ENCODE measurements at places on chromosomes 7 and 10. TPM values are rescaled to one million over a fixed set of nuclear protein-coding genes. Genes with fewer than 3 reads are reported as not detected.
A peak's percentile ranks its signal among the peaks of the same experiment; 100 is the strongest.

GRCh38 chr10:86932674-86933073, 24.7 kb downstream of the MMRN2 start:
- H3K27me3 ChIP-seq, result no peaks in the 10 kb centered on the region
- no peak for DNase-seq
- no peaks in the 10 kb centered on the region for H3K4me1 ChIP-seq
- no peak overlapping the region for H3K27ac ChIP-seq
- no peaks in the 10 kb centered on the region for H3K36me3 ChIP-seq

- no peaks in the 10 kb centered on the region for H3K27me3 ChIP-seq
- no peak overlapping the region for H3K27ac ChIP-seq
- H3K4me3 ChIP-seq, result no peak overlapping the region
- no peak for DNase-seq
- no peaks in the 10 kb centered on the region for H3K4me1 ChIP-seq
Measured at GRCh38 chr10:75303045-75303777, 67.5 kb upstream of the COMTD1 start.

DNA sequence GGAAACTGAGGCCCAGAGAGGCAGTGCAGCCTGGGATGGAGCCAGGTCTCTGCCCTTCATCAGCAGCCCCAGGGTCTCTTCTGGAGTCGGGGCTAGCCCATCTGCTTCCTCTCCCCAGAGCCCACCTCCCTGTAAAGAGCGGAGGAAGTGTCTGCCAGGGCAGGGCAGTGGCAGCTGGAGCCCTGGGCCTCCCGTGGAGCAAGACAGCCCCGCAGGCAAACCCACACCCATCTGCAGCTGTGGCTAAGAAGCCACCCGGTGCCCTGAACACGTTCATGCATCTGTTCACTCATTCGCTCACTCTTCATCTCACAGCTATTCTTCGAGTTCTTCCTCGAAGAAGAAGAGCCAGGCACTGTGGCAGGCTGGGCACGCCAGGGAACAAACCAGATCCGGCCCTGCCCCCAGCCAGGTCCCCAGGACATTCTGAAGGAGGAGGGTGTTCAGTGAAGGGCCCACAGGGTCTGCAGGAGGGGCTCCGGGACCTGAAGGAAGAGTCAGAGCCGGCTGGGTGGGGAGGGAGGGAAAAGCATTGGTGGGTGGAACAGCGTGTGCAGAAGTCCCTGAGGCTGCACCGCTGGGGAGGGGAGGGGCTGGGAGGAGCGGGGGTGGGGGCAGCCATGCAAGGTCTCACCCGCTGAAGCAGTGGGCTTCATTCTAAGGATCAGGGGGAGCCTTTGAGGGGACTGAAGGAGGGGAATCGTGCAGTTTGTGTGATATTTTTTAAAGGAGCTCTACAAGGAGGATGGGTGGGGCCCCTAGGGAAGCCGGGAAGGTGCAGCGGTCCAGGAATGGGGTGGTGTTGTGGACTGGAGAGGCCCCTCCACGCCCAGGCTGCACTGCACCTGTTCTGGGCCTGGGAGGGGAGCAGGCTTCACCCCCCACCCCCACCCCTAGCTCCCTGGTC, 99.1 kb downstream of the UNCX start:
- H3K4me3 ChIP-seq, result no peak overlapping the region
- H3K27me3 ChIP-seq, result no peaks in the 10 kb centered on the region
- no peak for DNase-seq
- H3K27ac ChIP-seq, result no peak overlapping the region
- no peaks in the 10 kb centered on the region for H3K4me1 ChIP-seq

GRCh38 chr7:111833466-111833865, 271.2 kb upstream of the IMMP2L start:
- no peak overlapping the region for H3K4me3 ChIP-seq
- H3K27me3 ChIP-seq, result no peaks in the 10 kb centered on the region
- H3K36me3 ChIP-seq, result no peaks in the 10 kb centered on the region
- DNase-seq, result no peak

DNA sequence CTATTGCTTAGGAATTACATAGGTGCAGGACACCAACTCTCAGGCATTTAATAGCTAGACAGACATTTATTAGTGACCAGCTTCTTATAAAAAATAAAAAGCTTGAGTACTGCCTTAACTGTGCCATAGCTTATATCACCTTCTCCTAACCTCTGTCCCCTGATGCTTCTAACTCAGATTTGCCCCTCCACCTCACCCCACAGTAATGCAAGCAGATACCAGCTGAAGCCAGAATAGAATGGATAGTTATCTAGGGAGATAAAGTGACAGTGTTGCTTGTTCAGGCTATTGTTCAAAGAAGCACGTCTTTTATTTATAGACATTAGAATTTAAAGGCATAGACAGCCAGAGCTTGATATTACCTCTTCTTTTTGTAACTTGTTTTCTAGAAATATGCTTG, 99.6 kb upstream of the GLCCI1 start:
- no peaks in the 10 kb centered on the region for H3K27me3 ChIP-seq
- H3K36me3 ChIP-seq, result no peaks in the 10 kb centered on the region
- DNase-seq, result no peak
- peaks cover 7% of the 10 kb centered on the region for H3K4me1 ChIP-seq

DNA sequence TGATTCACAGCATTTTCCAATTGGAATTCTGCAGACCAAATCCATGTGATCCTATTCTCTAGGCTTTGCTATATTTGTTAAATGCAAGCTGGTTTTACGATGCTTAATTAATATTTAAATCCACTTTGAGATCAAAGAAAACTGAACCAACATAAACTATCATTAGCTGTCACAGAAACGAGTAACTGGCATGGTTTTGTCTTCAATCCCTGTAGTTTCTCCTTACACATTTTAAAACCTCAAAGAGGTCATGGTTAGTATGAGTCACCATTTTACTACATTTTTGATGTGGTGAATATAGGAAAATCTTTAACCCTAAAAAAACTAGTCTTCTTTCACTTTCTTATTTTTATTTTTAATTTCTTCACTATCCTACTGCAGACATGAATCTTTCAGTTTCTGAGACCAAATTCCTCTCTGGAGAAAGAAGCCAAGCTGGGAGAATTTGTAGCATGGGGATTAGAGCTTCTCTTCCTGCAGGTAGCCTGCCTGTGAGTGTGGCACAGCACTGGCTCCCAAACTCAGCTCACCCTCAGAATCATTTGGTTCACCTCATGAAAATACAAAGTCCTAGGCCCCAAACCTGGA, 8.7 kb upstream of the LIPM start:
- H3K4me3 ChIP-seq, result no peak overlapping the region
- DNase-seq, result peak; percentile 17
- H3K27me3 ChIP-seq, result no peaks in the 10 kb centered on the region
- H3K4me1 ChIP-seq, result peaks cover 7% of the 10 kb centered on the region

GRCh38 chr10:132805599-132805998, 19.7 kb upstream of the NKX6-2 start:
- no peak for DNase-seq
- H3K27me3 ChIP-seq, result no peaks in the 10 kb centered on the region
- no peaks in the 10 kb centered on the region for H3K4me1 ChIP-seq
- H3K36me3 ChIP-seq, result no peaks in the 10 kb centered on the region

DNA sequence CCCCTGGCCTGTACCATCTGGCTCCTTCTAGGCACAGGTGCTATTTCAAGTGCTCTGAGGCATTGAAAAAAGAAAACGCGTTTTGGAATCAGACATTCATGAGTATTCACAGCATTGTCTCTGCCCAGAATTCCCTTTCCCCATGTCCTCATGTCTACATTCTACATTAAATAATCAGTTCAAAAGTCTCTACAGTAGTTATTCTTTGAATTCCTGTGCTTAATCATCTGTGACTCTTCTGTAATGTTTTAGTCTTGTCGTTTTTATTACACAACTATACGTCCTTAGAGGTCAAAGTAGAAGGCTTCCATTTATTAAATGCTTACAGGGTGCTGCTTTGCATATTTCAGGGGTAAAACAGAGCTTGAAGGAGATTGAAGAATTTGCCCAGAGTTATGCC, 95.7 kb downstream of the BICC1 start:
- H3K36me3 ChIP-seq, result no peaks in the 10 kb centered on the region
- no peak overlapping the region for H3K27ac ChIP-seq
- no peaks in the 10 kb centered on the region for H3K4me1 ChIP-seq
- H3K4me3 ChIP-seq, result no peak overlapping the region

- peaks cover 49% of the 10 kb centered on the region for H3K4me1 ChIP-seq
- peak overlapping the region; percentile 69 for H3K4me3 ChIP-seq
- peak; percentile 81 for DNase-seq
- H3K36me3 ChIP-seq, result no peaks in the 10 kb centered on the region
Measured at GRCh38 chr7:50281680-50282445, 22.7 kb upstream of the IKZF1 start.

DNA sequence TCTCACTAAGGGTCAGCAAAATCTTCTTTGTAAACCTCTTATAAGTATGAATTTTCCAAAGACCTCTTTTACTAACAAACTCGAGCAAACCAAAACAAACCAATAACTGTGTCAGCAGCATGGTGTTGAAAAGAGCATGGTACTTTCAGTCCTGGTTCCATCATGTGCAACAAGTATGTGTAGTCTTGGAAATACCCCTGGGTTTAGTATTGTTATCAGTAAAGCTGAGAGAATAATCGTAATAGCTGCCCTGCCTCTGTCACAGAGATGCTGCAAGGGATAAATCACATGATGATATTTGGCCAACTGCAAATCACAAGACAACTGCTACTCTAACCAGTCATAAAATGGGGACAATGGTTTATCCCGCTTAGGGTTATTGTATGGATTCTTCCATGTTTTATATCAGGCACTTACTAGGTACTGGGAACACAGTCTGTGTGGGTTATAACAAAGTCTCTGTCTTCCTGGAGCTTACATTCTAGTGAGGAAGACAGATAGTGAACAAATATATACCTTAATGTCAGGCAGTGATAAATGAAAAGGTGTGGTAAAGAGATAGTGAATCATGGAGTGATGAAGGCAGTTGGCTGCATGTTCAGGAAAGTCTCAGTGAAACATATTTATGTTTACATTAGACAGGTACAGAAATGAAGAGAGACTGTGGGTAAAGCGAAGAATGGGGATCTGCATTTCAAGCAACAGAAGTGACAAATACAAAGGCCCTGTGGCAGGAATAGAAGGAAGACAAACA, 60.5 kb upstream of the C10orf90 start:
- H3K4me1 ChIP-seq, result no peaks in the 10 kb centered on the region
- H3K27me3 ChIP-seq, result no peaks in the 10 kb centered on the region
- DNase-seq, result no peak
- no peak overlapping the region for H3K27ac ChIP-seq
- H3K36me3 ChIP-seq, result no peaks in the 10 kb centered on the region
- no peak overlapping the region for H3K4me3 ChIP-seq

DNA sequence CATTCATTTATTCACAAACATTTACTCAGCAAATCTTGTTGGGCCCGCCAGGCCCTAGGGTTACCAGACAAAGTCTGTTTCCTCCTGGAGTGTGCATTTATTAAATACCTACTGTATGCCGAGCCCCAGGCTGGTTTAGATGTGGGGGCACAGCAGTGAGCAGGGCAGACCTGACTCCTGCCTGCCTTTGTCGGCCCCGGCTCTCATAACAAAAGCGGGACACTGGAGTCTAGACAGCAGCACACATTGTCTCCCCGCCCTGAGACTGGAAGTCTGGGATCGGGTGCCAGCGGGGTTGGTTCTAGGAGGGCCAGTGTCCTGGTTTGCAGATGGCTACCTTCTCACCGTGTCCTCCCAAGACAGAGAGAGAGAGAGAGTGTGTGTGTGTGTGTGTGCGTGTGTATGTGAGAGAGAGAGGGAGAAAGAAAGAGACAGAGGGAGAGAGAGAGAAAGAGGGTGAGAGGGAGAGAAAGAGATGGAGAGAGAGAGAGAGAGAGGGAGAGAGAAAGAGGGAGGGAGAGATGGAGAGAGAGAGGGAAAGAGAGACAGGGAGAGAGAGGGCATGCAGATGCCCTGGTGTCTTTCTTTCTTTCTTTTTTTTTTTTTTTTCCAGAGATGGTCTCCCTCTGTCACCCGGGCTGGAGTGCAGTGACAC, 25.9 kb downstream of the ELFN1 start:
- no peak overlapping the region for H3K27ac ChIP-seq
- no peak for DNase-seq
- H3K27me3 ChIP-seq, result no peaks in the 10 kb centered on the region
- H3K4me3 ChIP-seq, result no peak overlapping the region
- H3K36me3 ChIP-seq, result no peaks in the 10 kb centered on the region

- H3K4me3 ChIP-seq, result no peak overlapping the region
- no peak for DNase-seq
- no peak overlapping the region for H3K27ac ChIP-seq
- no peaks in the 10 kb centered on the region for H3K36me3 ChIP-seq
Measured at GRCh38 chr7:41167836-41168235, 535.1 kb downstream of the INHBA start.

DNA sequence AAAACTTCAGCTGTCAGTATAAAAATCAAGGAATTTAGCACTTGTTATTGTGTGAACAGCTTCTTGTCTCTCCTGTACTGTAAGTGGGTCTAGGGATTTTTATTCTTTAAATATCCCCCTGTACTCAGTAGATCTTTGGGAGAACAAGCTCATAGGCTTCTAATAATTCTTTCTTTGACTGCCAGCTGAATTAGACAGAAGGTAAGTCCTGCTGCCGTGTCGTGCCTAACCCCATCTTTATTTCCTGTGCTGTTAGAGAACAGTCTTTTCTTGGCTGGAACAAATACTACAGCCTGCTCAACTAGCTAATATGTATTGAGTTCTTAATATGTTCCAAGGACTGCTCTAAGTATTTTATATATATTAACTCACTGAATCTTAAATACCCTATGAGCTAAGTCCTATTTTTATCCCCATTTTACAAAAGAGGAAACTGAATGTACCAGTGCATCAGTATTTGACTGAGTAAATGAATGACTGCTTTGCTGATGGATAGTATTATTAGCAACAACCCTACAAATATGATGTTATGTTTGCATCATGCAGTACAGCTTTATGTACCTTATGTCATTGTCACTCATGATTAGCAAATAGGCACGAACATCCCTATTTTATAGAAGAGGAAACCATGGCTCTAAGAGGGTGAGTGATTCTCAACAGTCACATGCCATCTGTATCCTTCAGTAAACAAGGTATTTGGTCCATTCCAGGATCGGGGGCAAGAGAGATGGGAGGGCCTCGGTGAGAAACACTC, 5.5 kb upstream of the DUSP5 start:
- no peak overlapping the region for H3K4me3 ChIP-seq
- peaks cover 1% of the 10 kb centered on the region for H3K27me3 ChIP-seq
- no peak for DNase-seq
- no peaks in the 10 kb centered on the region for H3K36me3 ChIP-seq

DNA sequence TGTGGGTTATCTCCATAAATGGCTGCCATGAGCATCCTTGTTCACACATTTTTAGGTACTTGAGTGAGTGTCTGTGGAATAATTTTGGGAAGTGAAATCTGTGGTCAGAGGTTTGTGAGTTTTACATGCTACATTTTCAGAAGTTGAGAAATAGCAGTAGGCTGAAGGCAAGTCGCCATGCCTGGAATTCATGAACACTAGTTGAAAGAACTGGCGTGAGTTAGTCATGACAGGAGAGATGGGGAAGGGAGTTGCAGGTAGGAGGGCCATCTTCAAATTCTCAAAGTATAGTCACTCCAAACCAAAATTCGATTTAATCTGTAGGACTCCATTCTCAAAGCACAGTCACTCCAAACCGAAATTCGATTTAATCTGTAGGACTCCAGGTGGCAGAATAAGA, 89.6 kb downstream of the EGFR start:
- DNase-seq, result no peak
- no peaks in the 10 kb centered on the region for H3K27me3 ChIP-seq
- H3K36me3 ChIP-seq, result no peaks in the 10 kb centered on the region
- H3K4me1 ChIP-seq, result no peaks in the 10 kb centered on the region
- no peak overlapping the region for H3K4me3 ChIP-seq

- H3K27ac ChIP-seq, result no peak overlapping the region
- H3K27me3 ChIP-seq, result no peaks in the 10 kb centered on the region
- H3K36me3 ChIP-seq, result no peaks in the 10 kb centered on the region
Measured at GRCh38 chr7:81433206-81433605, 336.6 kb downstream of the HGF start.

The GIMAP5 gene
- 3.2 TPM for polyA plus RNA-seq

The CFAP43 gene
- polyA plus RNA-seq, result not detected

The PPP1R3A gene
- not detected for polyA plus RNA-seq

The HHEX gene
- polyA plus RNA-seq, result 32.8 TPM
